HFFc6 (cell line): ENCODE measurements at places on chromosomes 13 and 19. TPM values are rescaled to one million over a fixed set of nuclear protein-coding genes. Genes with fewer than 3 reads are reported as not detected.
A peak's percentile ranks its signal among the peaks of the same experiment; 100 is the strongest.

GRCh38 chr13:110396913-110397381, 89.9 kb downstream of the COL4A2 start:
- peak overlapping the region; percentile 94 for H3K27ac ChIP-seq
- H3K4me3 ChIP-seq: peak overlapping the region; percentile 83
- peak; percentile 99 for DNase-seq
- peaks cover 95% of the 10 kb centered on the region for H3K4me1 ChIP-seq

Gene CGB5
- total RNA-seq: not detected in 3 replicates

GRCh38 chr13:30481241-30481760, 15.6 kb upstream of the HMGB1 start:
- no peak overlapping the region for H3K27ac ChIP-seq
- H3K4me1 ChIP-seq: no peaks in the 10 kb centered on the region
- H3K36me3 ChIP-seq: no peaks in the 10 kb centered on the region
- H3K27me3 ChIP-seq: peaks cover 10% of the 10 kb centered on the region
- no peak overlapping the region for H3K4me3 ChIP-seq
- no peak for DNase-seq

DNA sequence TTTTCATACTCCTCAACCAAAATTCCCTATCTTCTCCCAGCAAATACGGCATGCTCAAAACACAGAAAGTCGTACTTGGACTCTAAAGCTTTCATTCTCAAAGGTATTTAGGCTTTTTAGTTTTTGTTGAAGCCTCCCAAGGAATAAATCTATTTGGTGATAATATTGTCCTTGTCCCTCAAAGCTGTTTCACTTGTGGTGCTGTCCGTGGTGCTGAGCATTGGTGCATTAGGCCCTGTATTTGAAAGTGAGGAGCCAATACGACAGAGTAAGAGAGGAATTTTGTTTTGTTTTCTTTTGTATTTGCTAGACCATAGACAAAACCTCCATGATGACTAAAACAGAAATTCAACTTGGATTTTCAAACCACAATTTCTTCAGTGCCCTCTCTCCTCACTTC, 3.2 kb upstream of the LGALS13 start:
- H3K27ac ChIP-seq: no peak overlapping the region
- peak; percentile 6 for DNase-seq
- H3K4me3 ChIP-seq: no peak overlapping the region
- H3K4me1 ChIP-seq: no peaks in the 10 kb centered on the region
- peaks cover 7% of the 10 kb centered on the region for H3K27me3 ChIP-seq
- H3K36me3 ChIP-seq: no peaks in the 10 kb centered on the region

Gene CYSLTR2
- not detected in 3 replicates for total RNA-seq

GRCh38 chr19:40862785-40863184, 12.5 kb upstream of the CYP2A6 start:
- DNase-seq: peak; percentile 2
- no peaks in the 10 kb centered on the region for H3K4me1 ChIP-seq
- H3K27me3 ChIP-seq: peaks cover 6% of the 10 kb centered on the region
- no peak overlapping the region for H3K27ac ChIP-seq
- no peaks in the 10 kb centered on the region for H3K36me3 ChIP-seq

DNA sequence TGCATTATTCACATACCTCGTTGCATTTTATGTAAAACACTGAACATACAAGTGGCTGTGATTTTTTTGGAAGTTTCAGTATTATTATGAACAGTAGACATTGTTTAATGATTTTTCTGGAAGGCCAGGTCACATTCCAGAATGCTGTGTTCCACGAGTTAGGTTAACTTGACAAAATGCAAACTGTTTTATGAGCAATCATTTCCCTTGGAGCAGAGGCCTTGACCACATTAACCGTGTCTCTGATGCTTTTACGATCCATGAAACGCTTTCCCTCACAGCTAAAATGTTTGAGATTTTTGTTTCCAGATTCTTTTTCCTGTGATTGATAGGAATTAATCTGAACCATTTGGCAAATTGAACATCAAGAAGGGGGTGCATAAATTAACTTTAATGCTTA, 57.8 kb downstream of the MBNL2 start:
- DNase-seq: peak; percentile 75
- peaks cover 97% of the 10 kb centered on the region for H3K4me1 ChIP-seq
- H3K27me3 ChIP-seq: peaks cover 5% of the 10 kb centered on the region
- H3K4me3 ChIP-seq: peak overlapping the region; percentile 70
- peaks cover 41% of the 10 kb centered on the region for H3K36me3 ChIP-seq

GRCh38 chr13:79312340-79312855, 93.7 kb downstream of the RBM26 start:
- no peak overlapping the region for H3K27ac ChIP-seq
- peaks cover 9% of the 10 kb centered on the region; the same call in 1 of the 2 replicates for H3K36me3 ChIP-seq
- H3K4me1 ChIP-seq: peaks cover 12% of the 10 kb centered on the region
- no peak for DNase-seq
- H3K27me3 ChIP-seq: no peaks in the 10 kb centered on the region; the same call in 1 of the 2 replicates
- no peak overlapping the region for H3K4me3 ChIP-seq

Gene UHRF1
- 39.3 to 74.6 TPM (median 69.3 TPM) in 3 replicates for total RNA-seq

GRCh38 chr13:78035500-78035899, 116.9 kb upstream of the EDNRB start:
- no peaks in the 10 kb centered on the region for H3K36me3 ChIP-seq
- H3K27ac ChIP-seq: no peak overlapping the region
- no peak overlapping the region for H3K4me3 ChIP-seq
- H3K4me1 ChIP-seq: no peaks in the 10 kb centered on the region

GRCh38 chr19:18102916-18103542, 5.5 kb downstream of the MAST3 start:
- no peaks in the 10 kb centered on the region for H3K36me3 ChIP-seq
- H3K27me3 ChIP-seq: peaks cover 19% of the 10 kb centered on the region
- no peak overlapping the region for H3K4me3 ChIP-seq

GRCh38 chr13:99974296-99974938, 2.9 kb upstream of the ZIC5 start:
- no peak overlapping the region for H3K27ac ChIP-seq
- peaks cover 82% of the 10 kb centered on the region for H3K27me3 ChIP-seq
- no peak for DNase-seq
- H3K4me1 ChIP-seq: peaks cover 6% of the 10 kb centered on the region

DNA sequence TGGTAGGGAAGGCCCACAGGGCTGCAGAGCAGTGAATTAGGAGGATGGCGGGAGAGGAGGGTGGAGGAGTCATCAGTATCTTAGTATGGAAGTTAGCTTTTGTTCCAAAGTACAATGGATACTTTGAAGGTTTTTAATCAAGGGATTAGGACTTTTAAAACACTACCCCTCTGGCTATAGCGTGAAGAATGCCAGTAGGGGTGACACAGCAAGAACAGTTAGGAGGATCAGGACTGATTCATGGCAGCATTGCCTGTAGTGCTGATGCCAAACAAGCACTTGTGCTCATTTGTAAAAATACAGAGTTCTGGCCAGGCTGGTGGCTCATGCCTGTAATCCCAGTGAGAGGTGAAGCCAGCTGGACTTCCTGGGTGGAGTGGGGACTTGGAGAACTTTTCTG, 46.2 kb downstream of the SKA3 start:
- DNase-seq: no peak
- H3K4me1 ChIP-seq: peaks cover 14% of the 10 kb centered on the region
- peak overlapping the region; percentile 14 for H3K27ac ChIP-seq
- no peak overlapping the region for H3K4me3 ChIP-seq

DNA sequence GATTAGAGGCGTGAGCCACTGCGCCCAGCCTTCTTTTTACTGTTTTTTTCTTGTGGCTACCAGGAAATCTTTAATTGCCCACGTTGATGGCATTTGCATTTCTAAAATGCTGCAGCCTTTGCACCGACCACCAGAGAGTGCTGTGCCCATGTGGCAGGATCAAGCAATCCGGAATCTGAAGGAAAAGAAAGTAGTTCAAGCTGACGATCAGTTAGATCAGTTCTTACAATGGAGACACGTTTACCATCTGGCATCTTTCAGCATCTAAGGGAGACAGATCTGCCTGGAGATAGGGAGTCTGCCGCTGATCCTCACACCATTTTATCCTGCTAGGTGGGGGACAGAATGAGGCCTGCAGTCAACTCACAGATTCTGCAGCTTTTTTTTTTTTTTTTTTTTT, 19.9 kb downstream of the TINCR start:
- DNase-seq: peak; percentile 46
- H3K4me3 ChIP-seq: no peak overlapping the region
- H3K27me3 ChIP-seq: peaks cover 29% of the 10 kb centered on the region
- no peaks in the 10 kb centered on the region for H3K4me1 ChIP-seq

Gene CPB2
- not detected in 2 replicates for total RNA-seq

- no peak overlapping the region for H3K4me3 ChIP-seq
- peaks cover 1% of the 10 kb centered on the region; the same call in 1 of the 2 replicates for H3K27me3 ChIP-seq
- H3K36me3 ChIP-seq: no peaks in the 10 kb centered on the region
- DNase-seq: peak; percentile 49
Observed at GRCh38 chr19:3073159-3073563, 10.9 kb upstream of the TLE5 start.

GRCh38 chr19:45676851-45677263, 8.8 kb downstream of the GIPR start:
- H3K36me3 ChIP-seq: no peaks in the 10 kb centered on the region
- H3K27me3 ChIP-seq: peaks cover 1% of the 10 kb centered on the region
- peaks cover 14% of the 10 kb centered on the region for H3K4me1 ChIP-seq
- DNase-seq: no peak
- peak overlapping the region; percentile 51; the same call in 1 of the 2 replicates for H3K4me3 ChIP-seq

- DNase-seq: no peak
- H3K27me3 ChIP-seq: peaks cover 5% of the 10 kb centered on the region; the same call in 1 of the 2 replicates
Observed at GRCh38 chr13:106243011-106243565, 292.4 kb downstream of the EFNB2 start.

- H3K4me1 ChIP-seq: no peaks in the 10 kb centered on the region
- peaks cover 3% of the 10 kb centered on the region for H3K27me3 ChIP-seq
- H3K36me3 ChIP-seq: no peaks in the 10 kb centered on the region
- no peak overlapping the region for H3K4me3 ChIP-seq
- no peak for DNase-seq
Observed at GRCh38 chr19:4083677-4084546, 17.2 kb upstream of the ZBTB7A start.

DNA sequence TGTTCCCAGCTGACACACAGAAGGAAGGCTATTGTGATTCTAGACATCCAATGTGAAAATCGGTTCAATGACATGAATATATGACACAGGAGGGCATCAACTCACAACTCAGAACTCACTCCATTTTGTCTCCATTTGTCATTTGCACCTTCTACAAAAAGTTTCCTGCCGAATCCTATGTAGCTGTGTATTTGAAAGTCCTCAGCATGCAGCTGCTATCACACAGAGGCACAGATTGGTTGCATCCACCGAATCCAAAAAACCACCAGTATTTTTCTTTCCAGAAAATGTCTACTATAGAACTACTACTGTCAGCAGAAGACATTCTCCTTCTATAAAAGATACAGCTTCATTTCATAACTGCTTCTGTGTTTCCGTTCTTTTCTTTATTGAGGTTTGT, 13.3 kb downstream of the PCDH9 start:
- H3K4me3 ChIP-seq: no peak overlapping the region
- H3K27ac ChIP-seq: no peak overlapping the region
- DNase-seq: no peak
- H3K36me3 ChIP-seq: no peaks in the 10 kb centered on the region
- no peaks in the 10 kb centered on the region for H3K27me3 ChIP-seq

GRCh38 chr13:47719164-47719563, 281.9 kb downstream of the SUCLA2 start:
- H3K4me1 ChIP-seq: no peaks in the 10 kb centered on the region
- no peaks in the 10 kb centered on the region for H3K36me3 ChIP-seq
- DNase-seq: no peak
- no peak overlapping the region for H3K27ac ChIP-seq

GRCh38 chr19:15283141-15283883, 49.0 kb downstream of the BRD4 start:
- DNase-seq: peak; percentile 63
- peak overlapping the region; percentile 49 for H3K4me3 ChIP-seq
- peaks cover 3% of the 10 kb centered on the region; the same call in 1 of the 2 replicates for H3K27me3 ChIP-seq
- peak overlapping the region; percentile 75 for H3K27ac ChIP-seq
- H3K36me3 ChIP-seq: no peaks in the 10 kb centered on the region; the same call in 1 of the 2 replicates

DNA sequence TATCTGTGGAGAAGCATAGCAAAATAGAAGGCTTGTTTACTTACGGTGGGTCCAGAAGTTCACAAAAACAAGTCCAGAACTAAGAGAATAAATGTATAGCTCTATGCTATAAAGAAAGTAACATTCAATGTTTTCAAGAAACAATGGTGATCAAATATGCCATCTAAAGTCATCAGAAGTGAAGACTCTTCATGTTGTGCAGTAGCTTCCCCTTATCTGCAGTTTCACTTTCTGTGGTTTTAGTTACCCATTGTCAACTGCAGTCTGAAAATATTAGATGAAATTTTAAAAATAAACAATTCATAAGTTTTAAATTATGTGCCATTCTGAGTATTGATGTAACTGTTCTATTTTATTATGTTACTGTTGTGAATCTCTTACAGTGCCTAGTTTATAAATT, 72.5 kb downstream of the EDNRB start:
- no peak overlapping the region for H3K27ac ChIP-seq
- H3K27me3 ChIP-seq: no peaks in the 10 kb centered on the region
- no peaks in the 10 kb centered on the region; the same call in 1 of the 2 replicates for H3K36me3 ChIP-seq
- DNase-seq: no peak
- H3K4me1 ChIP-seq: no peaks in the 10 kb centered on the region

Gene IGFLR1
- total RNA-seq: 0.41 to 1.2 TPM (median 1.2 TPM) in 3 replicates

Gene PODNL1
- total RNA-seq: 11.5 to 13.1 TPM (median 12.5 TPM) in 3 replicates

- peaks cover 16% of the 10 kb centered on the region for H3K36me3 ChIP-seq
- H3K27ac ChIP-seq: no peak overlapping the region
- H3K4me3 ChIP-seq: no peak overlapping the region
- H3K4me1 ChIP-seq: peaks cover 50% of the 10 kb centered on the region
Observed at GRCh38 chr13:99326012-99326411, 18.8 kb upstream of the GPR183 start.

Gene OR7D2
- total RNA-seq: not detected in 3 replicates

DNA sequence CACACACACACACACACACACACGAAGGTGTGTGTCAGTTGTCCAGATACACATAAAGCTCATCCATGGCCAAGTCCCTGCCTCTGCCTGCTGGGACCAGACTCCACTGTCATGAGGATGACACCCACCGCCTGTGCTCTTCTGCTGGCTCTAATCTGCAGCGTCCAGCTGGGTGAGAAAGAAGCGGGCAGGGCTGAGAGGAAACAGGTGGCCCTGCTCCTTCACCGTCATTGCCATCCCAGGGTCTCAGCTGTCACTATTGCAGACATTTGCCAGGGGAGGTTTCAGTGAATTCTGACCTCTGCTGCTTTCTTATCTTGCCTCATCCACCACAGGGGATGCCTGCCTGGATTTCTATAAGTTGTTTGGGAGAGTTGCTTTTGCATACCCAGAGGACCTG, 31.4 kb downstream of the SCGB2B2 start:
- no peak overlapping the region for H3K27ac ChIP-seq
- no peaks in the 10 kb centered on the region for H3K36me3 ChIP-seq
- H3K4me3 ChIP-seq: no peak overlapping the region
- no peak for DNase-seq

- no peak overlapping the region for H3K27ac ChIP-seq
- peaks cover 26% of the 10 kb centered on the region for H3K4me1 ChIP-seq
- DNase-seq: no peak
- no peak overlapping the region for H3K4me3 ChIP-seq
- H3K36me3 ChIP-seq: peaks cover 8% of the 10 kb centered on the region
- H3K27me3 ChIP-seq: no peaks in the 10 kb centered on the region; the same call in 1 of the 2 replicates
Observed at GRCh38 chr13:109949397-109949796, 163.0 kb upstream of the IRS2 start.

Gene RINL
- total RNA-seq: 1.2 to 1.8 TPM (median 1.4 TPM) in 3 replicates
